Calu3 (cell line): ENCODE measurements at places on chromosomes 5 and 9. TPM values are rescaled to one million over a fixed set of nuclear protein-coding genes. Genes with fewer than 3 reads are reported as not detected.

FREM1 gene
- total RNA-seq, result not detected in 2 replicates

NTRK2 gene
- total RNA-seq, result 1.5 and 2.1 TPM in 2 replicates

LRRC70 gene
- 1.1 and 2.1 TPM in 2 replicates for total RNA-seq

CACNA1B gene
- not detected in 2 replicates for total RNA-seq

CDH12 gene
- 2.3 and 2.9 TPM in 2 replicates for total RNA-seq

ADAMTS16 gene
- not detected in 2 replicates for total RNA-seq

IL5 gene
- total RNA-seq, result not detected in 2 replicates

SYK gene
- total RNA-seq, result 14.8 and 16.3 TPM in 2 replicates

SPARC gene
- not detected in 2 replicates for total RNA-seq
